ENCODE measurements at places on chromosomes 5 and 9.

DNA sequence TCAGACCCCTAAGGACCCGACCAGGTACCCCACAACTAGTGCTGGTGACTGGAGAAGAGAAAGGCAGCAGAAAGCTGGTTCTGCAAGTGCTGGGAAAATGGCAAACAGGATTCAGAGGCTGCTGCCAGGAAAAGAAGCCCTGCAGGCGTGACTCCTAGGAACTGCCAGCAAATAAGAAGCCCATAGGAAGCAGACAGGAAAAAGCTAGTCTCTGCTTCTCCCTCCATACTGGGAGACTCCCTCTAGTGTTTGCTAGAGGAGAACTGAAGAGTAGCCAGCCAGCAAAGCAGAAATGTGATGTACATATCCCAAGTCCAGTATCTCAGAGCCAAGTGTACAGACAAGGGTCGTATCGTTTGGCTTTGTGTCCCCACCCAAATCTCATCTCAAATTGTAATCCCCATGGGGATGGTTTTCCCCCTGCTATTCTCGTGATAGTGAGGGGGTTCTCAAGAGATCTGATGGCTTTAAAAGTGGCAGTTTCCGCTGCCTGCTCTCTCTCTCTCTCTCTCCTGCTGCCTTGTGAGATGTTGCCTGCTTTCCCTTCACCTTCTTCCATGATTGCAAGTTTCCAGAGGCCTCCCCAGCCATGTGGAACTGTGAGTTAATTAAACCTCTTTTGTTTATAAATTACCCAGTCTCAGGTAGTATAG is 38.1 kb upstream of the TUSC1 start:
- DNase-seq, result no peak

DNA sequence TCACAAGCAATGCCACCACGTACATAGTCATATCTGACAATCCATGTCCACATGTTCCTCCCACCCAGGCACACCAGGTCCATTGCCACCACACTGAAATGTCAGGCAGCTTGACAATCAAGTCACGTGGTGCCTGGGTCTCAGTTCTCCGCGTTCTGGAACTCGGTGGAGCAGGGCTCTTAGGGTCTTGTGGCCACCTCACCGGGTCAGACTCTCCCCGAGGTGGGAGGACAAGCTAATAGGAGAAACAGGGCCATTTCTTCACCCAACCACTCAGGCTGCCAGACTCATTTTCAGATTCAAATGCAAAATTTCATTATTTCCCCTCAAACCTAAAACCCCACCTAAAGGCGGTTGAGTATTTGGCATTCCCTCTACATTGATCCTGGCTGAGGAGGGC is 200.5 kb upstream of the GAS1 start:
- no peak for DNase-seq

- DNase-seq, result no peak
These were observed 12.6 kb downstream of the TRIM23 start for GRCh38 chr5:65611524-65611923.

DNA sequence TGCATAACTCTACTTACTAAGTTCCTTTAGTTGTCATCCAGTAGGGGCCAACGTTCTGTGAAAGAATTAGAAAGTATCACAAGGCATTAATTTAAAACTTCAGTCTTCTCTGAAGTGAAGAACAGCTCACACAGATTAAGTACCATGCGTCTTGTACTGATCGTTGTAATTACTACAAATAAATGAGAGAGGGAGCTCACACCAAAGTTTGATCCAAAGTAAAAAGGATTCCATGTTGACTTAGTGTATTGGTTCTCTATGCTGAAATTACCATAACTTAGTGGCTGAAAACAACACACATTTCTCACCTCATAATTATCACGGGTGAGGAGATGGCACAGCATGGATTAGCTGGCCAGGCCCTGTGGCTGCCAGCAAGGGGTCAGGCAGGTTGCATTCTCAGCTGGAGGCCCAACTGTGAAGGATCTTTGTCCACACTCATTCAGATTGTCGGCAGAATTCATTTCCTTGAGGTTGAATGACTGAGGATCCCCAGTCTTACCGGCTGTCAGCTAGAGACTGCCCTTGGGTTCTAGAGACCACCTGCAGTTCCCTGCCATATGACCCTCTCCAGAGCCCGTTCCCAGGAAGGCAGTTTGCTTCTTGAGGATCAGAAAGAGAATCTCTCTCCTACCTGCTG is 169.1 kb downstream of the YTHDC2 start:
- no peak for DNase-seq

DNA sequence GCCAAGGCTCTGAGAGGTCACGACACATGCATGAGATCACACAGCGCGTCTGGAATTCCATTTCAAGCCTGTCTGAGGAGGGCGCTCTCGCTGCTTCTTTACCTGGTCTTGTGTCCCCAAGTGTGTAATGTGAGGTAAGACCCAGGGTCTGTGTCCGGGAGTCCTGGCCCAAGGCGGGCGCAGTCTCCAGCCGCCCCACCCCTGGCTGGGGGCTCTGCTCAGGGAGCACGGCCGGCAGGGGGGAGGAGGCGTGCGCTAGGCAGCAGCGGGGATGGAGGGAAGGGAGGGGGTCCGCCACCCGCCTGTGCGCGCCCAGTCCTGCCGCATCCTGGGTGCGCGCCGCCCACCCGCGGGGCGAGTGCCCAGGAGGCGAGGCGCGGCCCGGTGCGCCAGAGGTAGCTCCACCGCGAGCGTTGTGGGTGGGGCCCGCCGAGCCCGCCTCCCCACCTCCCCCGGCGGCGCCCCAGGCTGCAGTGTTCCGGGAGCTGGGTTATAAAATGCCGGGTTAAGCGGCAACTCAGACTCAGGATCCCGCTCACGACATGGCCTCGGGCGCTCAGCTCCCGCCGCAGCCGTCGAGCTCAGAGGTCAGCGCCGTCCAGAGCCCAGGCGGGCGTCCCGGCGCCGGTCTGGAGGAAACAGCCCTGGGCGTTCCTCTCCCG is at the start of gene CCNI2:
TSS of gene CCNI2 (plus strand) at position 473 of the 662 bp plus-strand sequence. CDS start at position 543, 70 bp downstream.
- peak; percentile 34 for DNase-seq

DNA sequence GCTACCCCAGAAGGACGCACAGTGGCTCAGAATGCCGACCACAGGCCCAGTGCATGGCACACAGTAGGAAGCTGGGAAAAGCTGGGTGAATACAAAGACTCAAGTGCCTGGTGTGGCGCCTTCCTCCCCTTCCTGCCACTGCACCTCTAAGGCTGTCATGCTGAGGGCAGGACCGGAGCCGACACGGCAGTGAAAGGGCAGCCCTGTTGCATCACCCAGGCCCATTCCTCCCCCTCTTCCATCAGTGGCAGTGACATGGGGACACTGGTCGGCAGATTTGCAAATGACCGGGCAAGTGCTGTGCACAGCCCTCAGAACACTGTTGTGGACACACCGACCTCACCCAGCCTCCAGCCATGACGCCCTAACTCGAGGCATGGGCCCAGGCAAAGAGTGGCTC is 84.0 kb downstream of the STK10 start:
- DNase-seq, result no peak

- no peak for DNase-seq
These were observed 35.6 kb upstream of the SEMA4D start for GRCh38 chr9:89533411-89534095.

GRCh38 chr5:59838989-59839388 is 54.5 kb downstream of the PDE4D start:
- DNase-seq, result no peak

GRCh38 chr9:87475463-87475862 is 22.2 kb upstream of the DAPK1 start:
- no peak for DNase-seq

DNA sequence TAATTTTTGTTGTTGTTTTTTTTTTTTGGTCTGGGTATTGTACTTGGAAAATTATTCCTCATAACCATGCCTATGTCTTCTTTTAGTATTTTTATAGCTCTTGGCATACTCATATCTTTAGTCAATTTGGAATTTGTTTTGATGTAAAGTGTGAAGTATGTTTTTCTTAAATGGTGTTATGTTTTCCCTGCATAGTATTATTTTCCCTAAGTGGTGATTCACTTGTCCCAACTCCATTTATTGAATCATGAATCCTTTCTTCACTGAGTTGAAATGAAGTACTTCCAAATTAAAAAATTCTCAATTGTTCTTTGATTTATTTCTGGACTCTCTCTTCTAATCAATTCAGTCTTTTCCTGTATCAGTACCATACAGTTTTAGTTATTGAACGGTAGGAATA is 46.5 kb downstream of the POLK start:
- DNase-seq, result no peak

- no peak for DNase-seq
These were observed 72.3 kb downstream of the PSMB7 start for GRCh38 chr9:124342776-124343485.

DNA sequence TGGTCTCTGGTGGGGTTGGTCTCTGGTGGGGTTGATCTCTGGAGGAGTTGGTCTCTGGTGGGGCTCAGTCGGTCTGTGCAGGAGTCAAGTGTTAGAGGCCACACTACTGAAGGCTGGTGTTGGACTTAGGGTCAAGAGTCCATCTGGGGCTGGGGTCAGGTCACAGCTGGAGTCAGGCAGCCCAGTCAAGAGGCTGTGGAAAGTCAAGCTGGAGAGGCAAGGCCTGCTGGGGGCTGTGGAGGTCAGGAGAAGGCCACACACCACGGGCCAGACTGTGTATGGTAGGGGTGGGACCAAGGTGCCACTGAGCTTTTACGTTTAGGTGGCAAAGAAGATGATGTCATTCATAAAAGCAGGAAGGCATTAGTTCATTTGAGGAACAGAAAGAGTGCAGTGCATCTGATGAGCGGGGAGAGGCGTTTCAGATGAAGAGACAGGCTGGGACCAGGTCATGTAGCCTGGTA is 16.7 kb upstream of the CD74 start:
- DNase-seq, result no peak

- no peak for DNase-seq
These were observed 108.3 kb downstream of the DRD1 start for GRCh38 chr5:175335691-175336090.

GRCh38 chr5:151624476-151624875 is 33.3 kb upstream of the FAT2 start:
- no peak for DNase-seq
